ENCODE measurements at places on chromosomes 6 and 20.

- no peak for DNase-seq
Observed at GRCh38 chr20:62368976-62369814, 2.1 kb upstream of the LAMA5 start.

GRCh38 chr6:73231986-73232391, 6.7 kb upstream of the KHDC1L start:
- DNase-seq, result no peak

DNA sequence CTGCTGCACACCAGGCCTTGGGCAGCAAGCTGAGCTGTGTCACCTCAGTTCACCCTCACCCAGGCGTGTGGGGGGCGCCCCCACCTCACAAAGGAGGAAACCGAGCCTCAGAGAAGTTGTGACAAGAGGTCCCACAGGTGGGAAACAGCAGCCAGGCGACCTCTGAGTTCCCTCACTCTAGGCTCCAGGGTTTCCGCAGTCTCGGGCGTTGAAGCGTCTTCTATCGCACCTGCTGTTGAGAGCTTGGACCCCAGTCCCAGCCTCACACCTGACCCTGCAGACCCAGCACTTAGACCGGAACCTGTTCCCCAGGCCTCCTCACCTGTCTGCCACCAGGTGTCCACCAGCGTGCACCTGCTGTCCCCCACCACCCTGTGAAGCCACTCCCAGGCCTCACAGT, 22.3 kb upstream of the APMAP start:
- no peak for DNase-seq

GRCh38 chr6:31775633-31776484, 1.3 kb downstream of the VWA7 start:
- peak; percentile 54 for DNase-seq

- no peak for DNase-seq
Observed at GRCh38 chr6:73798592-73798991, 102.6 kb downstream of the CD109 start.

DNA sequence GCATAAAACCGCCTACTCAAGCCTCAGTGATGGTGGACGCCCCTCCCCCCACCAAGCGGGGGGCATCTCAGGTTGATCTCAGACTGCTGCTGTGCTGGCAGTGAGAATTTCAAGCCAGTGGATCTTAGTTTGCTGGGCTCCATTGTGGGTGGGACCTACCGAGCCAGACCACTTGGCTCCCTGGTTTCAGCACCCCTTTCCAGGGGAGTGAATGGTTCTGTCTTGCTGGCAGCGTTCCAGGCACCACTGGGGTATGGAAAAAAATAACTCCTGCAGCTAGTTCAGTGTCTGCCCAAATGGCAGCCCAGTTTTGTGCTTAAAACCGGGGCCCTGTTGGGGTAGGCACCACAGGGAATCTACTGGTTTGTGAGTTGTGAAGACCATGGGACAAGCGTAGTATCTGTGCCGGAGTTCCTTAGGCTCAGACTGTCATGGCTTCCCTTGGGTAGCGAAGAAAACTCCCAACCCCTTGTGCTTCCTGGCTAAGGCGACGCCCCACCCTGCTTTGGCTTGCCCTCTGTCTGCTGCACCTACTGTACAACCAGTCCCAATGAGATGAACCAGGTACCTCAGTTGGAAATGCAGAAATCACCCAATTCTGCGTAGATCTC, 1334.5 kb upstream of the ADGRB3 start:
- DNase-seq, result no peak
